ENCODE measurements at places on chromosomes 3 and 15.

DNA sequence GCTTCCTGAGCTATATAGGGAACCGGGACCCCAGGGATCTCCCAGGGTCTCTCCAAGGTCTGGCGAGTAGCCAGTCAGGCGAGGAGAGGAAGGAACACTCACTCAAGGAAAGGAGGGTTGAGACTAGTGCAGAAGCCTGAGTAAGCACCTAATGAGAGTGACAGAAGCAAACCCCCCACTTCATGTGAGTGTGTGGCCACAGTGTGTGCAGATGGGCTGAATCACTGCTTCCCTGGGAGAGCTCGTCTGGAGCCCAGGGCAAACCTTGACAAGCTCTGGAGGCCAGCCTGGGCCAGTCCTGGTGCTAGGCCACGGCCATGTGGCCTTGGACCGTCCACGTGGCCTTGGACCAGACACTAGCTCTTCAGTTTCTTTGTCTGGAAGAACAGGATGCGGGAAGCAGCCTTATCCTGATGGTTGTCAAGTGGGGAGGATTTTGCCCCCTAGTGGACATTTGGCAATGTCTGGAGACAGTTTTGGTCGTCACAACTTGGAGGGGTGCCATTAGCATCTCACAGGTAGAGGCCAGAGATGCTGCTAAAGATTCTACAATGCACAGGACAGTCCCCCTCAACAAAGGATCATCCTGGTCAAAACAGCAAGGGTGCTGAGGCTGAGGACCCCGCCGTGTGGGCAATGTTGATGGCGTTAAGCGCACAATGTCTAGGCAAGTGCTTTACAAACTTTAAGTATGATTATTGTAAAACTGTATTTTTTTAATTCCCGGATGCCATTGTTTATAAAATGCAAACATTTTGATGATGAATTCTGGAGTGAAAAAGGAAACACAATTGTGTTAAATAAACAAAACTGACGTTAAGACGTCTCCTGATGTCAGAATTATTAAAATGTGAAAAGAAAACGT is 34.8 kb upstream of the CTSH start:
- peak; percentile 78 for ATAC-seq

DNA sequence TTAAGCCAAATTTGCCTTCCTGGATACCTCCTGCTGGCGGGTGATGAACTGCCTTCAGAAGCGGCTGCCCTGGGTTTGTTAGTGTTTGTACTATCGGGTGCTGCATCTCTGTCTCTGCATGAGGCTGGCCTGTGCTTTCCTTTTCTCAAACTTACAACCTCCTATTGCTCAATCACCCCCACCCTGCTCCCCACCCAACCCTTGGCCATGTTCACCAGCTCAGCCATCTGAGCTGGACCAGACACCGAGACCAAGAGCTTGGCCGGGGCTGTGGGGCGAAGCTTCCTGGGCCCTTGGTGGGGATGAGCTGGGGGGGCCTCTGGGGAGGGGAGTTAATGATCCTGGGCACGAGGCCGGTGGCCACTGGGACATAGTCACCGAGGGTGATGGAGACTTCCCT is 16.8 kb upstream of the FBLN2 start:
- ATAC-seq: no peak

DNA sequence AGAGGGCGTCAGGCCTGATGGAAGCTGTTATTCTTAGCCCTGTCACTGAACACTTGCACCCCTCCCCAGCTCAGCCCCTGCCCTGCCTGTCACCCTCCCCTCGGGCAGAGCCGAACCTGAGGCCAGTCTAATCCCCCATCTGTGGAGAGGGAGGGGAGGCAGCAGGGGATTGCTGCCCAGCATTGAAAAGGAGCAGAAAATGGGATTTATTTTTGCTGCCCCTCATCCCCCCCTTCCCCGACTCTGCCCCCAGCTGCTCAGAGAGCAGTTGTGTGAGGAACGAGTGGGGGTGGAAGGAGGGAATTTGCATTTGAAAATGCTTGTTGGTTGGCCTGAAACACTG is 71.6 kb downstream of the EPHB3 start:
- ATAC-seq: peak; percentile 73

GRCh38 chr3:171687581-171687980 is 122.7 kb downstream of the PLD1 start:
- no peak for ATAC-seq

- ATAC-seq: no peak
Measured at GRCh38 chr15:42405863-42406482, 46.7 kb downstream of the CAPN3 start.

DNA sequence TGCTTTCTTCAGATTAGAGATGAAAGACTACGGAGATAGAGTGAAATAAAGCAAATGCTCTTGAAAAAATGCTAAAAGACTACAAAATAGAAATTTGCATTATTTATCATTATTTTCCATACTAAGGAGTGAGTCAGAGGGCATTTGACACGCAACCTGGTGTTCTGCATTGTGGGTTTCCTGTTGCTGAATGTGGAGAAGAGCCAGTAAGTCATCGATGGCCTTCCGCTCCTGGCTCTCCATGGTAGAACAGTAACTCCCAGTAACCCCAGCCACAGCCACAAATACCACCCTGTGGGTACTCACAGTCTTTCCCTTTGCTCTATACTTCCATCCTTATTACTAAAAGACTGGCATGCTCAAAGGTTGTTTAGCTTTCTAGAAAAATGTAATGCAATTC is 61.5 kb downstream of the CGGBP1 start:
- no peak for ATAC-seq

DNA sequence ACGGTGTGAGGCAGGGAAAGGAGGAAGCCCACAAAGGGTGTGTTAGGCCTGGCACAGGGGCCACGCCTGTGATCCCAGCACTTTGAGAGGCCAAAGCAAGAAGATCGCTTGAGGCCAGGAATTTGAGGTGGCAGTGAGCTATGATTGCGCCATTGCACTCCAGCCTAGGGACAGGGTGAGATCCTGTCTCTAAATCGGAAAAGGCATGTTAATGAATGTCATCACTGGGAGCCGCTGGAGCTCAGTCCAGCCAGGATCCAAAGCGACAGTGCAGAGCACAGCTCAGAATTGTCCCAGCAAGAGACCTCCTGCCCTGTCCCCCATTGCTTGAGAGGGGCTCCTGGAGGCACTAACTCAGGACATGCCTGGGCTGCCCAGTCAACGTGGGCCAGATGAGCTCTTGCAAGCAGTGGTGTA is 15.0 kb upstream of the FBLN2 start:
- ATAC-seq: no peak

DNA sequence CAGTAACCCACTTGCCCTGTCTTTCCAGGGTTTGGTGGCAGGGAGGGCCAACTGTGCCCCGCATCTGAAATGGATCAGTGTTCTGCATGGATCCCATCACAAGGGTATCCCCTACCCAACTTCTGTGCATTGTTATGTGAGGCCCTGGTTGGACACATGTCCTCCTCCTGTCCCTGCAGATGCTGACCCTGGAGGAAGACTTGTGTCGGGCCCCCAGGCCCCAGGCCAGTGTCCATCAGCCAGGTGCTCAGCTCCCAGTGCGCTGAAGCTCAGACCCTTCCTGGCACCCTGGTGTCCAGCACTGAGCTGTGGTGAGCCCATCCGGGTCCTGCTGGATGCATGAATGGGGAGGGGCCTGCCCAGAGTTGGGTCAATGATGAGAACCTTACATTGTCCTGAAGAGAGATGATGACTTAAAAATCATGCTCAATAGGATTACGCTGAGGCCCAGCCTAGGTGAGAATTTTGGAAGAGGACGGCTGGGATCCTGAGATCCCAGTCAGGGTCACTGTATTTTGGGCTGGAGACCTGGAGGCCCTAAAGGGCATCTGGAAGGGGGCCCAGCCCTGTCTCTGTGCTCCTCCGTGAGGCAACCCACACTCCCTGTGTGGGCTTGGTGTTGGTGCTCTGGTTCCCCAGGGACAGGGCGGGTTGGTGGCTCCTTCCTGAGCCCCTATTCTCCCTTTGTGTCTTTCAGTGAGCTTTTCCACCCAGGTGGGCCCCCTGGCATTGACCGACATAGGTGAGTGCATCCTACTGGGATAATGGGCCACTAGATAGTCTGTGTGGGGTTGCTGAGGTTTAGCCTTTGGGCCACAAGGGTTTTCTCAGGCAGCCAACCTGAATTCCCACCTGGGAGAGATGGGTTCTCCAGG is 199.1 kb downstream of the UBE3A start:
- no peak for ATAC-seq

DNA sequence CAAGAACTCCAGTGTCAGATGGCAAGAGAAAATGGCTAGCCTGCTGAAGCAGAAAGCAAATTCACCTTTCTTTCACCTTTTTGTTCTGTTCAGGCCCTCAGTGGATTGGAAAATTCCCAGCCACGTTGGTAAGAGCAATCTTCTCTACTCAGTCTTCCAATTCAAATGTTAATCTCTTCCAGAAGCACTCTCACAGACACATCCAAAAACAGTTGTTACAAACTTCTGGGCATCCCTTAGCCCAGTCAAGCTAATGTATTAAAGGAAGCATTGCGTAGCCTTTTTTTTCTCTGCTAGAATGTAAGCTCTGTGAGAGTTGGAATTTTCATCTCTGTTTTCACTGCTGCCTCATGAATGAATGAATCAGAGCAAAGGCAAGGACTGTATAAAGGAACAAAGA is 109.2 kb upstream of the ROBO2 start:
- no peak for ATAC-seq

GRCh38 chr3:49839193-49839809 is 17.1 kb downstream of the TRAIP start:
- peak; percentile 88 for ATAC-seq

DNA sequence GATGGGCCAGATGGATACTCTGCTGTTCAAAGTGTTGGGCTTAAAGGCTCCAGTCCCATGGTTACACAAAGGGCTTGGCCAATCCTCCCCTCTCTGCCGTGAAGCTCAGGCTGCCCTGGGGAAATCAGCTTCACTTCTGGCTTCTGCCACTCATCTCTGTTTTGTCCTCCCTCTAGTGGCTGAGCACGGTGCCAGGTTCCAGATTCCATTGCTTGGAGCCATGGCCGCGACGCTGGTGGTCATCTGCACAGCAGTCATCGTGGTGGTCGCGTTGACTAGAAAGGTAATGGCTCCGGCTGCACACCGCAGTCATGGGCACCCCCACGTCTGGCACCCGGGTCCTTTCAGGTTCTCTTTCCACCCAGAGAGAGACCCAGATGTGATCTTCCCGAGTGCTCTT is 5.6 kb downstream of the TIGIT start:
- peak; percentile 89 for ATAC-seq

Measured in motor neuron (in vitro differentiated cells).